ENCODE measurements at places on chromosomes 13 and 19.

- DNase-seq, result no peak
Measured at GRCh38 chr19:3851254-3852176, 17.3 kb downstream of the ZFR2 start.

- DNase-seq, result no peak
Measured at GRCh38 chr19:53927739-53928138, 18.7 kb downstream of the CACNG7 start.

DNA sequence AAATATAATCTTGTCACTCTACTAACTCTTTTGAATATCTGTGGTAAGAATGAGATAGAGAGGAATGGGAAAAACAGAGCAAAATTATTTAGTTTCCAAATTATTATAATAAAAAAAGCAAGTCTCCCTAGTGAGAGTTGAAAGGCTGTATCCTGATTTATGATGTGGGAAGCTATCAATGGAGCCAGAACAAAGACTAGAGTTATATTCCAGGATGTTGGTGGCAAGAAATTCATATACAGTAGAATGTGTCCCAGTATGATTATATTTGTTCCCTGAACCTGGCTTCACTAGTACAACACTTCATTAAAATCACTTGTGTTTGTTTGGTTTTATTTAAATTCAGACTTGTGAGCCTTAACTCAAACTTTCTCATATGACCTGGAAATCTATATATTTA is 630.3 kb downstream of the GPC5 start:
- no peak for DNase-seq

GRCh38 chr13:21040120-21040826 is 21.1 kb downstream of the LATS2 start:
- no peak for DNase-seq

DNA sequence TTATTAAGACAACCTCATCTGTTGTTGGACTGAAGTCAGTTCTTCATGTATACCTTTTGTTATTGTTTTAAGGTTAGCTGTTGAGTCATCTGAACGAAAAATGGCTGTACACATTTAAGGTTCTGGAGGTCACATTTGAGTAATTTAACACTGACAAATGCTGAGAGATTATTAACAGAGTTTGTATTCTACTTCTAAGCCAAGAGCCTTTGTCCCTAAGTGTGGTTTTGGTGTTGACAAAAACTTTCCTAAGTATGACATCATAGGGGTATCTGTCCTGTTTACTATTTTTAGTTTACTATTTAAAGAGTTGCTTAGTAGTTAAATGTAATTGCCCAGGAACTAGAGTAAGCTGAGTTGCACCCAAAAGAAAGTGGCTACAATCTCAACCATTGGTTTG is 71.9 kb downstream of the CDK8 start:
- peak; percentile 31 for DNase-seq

GRCh38 chr13:29743201-29743786 is 107.1 kb downstream of the UBL3 start:
- DNase-seq, result no peak

DNA sequence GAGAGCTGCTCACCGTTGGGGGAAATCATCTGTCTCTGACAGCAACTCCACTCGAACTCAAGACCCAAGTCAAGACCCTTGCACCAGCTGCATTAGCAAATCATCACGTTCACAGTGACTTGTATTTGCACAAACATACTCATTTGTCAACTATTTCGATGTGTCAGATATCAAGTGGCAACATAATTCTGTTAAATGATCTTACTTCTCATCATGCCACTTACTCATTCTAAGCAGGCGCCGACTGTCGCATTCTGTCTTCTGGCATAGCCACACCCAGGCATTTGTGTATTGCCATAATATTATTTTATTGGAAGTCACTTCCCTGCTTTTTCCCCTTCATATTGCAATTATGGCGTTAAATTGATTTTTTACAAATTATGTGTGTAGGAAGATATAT is 23.0 kb upstream of the ATP1A3 start:
- no peak for DNase-seq

DNA sequence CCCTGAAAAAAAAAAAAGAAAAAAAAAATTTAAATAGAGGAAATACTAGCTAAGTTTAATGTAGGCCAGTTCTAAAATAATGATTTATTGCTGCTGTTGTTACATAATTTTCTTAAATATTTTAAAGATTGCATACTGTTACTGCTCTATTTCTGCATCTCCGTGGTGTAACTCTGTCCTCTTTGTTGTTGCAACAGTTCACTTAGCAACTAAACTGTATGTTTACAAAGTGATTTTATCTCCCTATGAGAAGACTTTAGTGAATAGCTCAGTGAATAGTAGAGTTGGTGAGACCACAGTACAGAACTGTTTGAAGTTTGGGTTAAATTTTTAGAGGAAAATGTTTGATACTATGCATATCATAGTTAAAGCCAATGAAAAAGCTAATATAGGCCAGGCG is 19.4 kb downstream of the BRCA2 start:
- no peak for DNase-seq

- no peak for DNase-seq
Measured at GRCh38 chr13:53005626-53006025, 23.0 kb upstream of the OLFM4 start.

GRCh38 chr13:74442751-74443150 is 308.5 kb upstream of the KLF12 start:
- DNase-seq, result no peak

DNA sequence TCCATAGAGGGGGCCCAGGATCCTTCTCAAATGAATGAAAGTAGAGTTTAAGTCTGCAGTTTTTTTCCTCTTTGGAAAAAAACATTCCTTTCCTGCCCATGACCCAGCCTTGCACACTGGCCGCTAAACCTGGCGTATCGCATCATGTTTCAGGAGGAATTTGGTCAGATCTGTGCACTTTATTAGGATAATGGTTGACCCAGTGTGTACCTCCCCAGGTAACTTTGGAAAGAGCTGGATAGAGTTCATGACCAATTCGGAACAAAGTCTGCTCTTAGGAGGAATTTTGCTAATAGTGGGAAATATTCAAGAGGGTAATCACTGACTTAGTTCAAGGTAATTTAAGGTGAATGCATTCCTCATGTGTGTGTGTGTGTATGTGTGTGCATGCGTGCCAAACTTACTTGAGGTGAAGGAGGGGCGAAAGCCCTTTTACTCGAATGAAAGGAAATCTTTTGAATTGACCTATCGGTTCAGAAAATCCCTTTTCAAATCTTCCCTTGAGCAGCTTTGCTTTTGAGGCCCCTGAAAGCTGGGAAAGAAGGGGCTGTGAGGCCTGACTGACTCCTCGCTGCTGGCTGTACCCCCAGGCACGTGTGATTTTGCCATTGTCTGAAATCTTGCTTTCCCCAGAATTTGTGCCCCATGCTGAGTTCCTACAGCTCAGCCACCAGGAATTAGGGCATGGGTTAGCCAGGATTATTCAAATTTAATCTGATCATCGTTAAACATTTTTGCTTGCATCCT is 46.3 kb downstream of the SIPA1L3 start:
- no peak for DNase-seq

GRCh38 chr13:49165798-49166752 is 54.1 kb upstream of the MLNR start:
- DNase-seq, result no peak

GRCh38 chr19:41427647-41428480 is 690 bp upstream of the B3GNT8 start:
- peak; percentile 56 for DNase-seq

GRCh38 chr19:1882786-1883692 is 2.3 kb downstream of the ABHD17A start:
- DNase-seq, result no peak

- DNase-seq, result no peak
Measured at GRCh38 chr19:4507150-4507452, 11.2 kb downstream of the PLIN4 start.

- DNase-seq, result no peak
Measured at GRCh38 chr19:45256836-45257235, 5.8 kb downstream of the MARK4 start.

GRCh38 chr13:52029569-52029968 is 5.1 kb downstream of the UTP14C start:
- no peak for DNase-seq

DNA sequence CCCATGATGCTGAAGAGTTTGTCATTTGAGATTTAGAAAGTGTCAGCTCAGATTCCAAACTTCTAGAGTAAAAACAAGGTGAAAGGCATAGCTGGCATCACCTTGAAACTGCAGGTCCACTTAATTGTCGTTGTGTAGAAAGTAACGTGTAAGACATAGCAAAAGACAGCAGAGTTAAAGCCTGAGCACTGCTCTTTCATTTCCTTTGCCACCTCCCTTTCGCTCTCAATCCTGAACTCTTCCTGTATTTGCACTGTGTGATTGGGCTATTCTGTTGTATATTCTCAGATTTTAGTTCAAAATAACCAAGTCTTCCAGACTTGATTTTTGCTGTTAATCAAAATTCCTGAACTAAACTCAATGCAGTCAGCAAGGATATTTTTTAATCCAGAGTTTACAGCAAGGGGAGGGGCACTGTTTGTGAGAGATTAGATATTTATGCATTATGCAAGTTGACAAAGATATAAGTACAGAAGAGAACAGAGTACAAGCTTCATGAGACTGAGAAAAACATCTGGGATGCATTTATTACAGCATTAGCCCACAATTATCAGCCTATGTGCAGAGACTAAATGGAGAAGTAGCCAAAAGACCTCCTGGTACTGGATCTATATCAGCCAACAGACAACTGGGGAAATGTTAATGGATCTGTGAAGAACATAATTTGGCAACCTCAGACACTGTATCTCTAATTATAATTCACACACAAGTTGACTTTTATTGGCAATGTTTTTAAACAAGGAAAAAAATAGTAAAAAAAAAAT is 328.6 kb downstream of the SUCLA2 start:
- DNase-seq, result no peak

GRCh38 chr19:40703029-40703755 is 12.7 kb upstream of the NUMBL start:
- DNase-seq, result no peak

- no peak for DNase-seq
Measured at GRCh38 chr13:49927755-49928154, 8.4 kb downstream of the SPRYD7 start.

GRCh38 chr13:104769545-104769944 is 1703.3 kb upstream of the SLC10A2 start:
- DNase-seq, result no peak

DNA sequence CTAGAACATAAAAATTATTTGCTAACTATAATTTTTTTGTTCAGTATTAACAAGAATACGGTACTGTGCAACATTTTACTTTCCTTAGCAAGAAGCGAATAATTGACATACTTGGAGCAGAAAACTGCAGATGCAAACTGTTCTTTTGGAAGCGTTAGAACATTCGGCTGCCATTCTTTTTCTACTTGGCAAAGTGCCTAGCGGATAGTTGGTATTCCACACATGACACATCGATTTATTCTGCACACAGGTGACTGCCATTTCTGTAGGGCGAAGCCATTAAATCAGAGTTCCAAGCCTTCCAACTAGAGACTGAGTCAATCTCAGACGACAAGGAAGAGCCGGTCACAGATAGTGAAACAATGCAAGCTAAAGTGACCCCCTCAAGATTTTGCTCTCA is 117.4 kb downstream of the TRPC4 start:
- no peak for DNase-seq
